ENCODE measurements at places on chromosomes 5 and 9.

DNA sequence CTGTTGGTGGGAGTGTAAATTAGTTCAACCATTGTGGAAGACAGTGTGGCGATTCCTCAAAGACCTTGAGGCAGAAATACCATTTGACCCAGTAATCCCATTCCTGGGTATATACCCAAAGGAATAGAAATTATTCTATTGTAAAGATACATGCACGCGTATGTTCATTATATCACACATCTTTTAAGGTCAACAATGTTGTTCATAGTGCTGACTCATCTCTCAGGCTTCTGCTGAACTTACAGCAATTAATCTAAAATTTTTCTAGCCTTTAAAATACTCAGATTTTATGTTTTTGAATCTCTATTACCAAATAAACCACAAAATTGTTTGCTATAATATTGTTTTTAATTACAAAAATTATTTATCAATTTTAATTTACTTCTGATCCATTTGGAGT, 38.8 kb upstream of the ZNF618 start:
- DNase-seq, result no peak

DNA sequence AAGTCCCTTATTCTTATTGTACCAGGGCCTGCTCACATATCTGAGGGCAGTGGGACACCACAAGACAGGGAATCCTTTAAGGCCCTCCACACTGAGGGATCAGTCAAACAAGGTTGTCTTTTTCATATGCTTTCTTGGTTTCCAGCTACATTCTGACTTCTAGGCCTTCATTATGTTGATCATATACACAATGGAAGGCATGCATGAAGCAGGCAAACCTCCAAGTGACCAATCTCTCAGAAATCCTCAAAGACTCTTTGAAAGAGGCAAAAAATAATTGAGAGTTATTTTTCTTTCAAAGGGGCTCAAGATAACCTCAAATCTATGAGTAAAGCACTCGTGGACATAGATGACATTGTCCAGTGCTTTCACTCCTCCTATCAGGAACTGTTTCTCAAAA, 1195.9 kb upstream of the ACO1 start:
- no peak for DNase-seq

DNA sequence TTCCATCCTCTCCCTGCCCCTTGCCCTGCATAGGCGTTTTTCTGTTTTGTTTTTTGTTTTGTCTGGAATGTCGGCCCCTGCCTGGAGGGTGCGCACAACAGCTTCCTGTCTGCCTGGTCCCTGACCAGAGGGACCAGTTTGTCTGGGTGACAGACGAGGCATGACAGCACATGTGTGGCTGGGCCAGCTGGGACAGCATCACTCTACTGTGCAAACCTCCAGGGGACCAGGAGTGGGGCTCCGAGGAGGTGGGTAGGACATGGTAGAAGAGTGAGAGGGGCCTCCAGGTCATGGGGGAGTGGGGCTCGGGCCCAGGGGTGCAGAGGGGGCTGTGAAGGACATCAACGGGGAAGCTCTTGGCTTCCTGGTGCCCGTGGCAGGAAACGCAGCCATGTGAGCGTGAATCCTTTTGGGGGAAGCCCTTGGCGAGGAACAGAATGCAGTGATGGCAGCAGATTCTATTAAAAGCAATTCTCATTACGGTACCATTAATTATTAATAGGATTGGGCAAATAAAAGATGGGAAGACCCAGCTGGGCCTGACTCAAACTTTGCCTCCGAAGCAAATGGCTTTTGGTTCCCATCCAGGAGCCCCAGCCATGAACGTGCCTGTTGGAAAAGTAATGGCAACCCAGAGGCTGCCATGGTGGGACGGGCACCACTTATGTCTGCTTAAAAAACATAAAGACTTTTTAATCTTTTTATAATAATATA, 184.4 kb upstream of the IER5L start:
- no peak for DNase-seq

GRCh38 chr5:180865981-180866695, 5.1 kb upstream of the ZFP62 start:
- DNase-seq, result no peak

GRCh38 chr5:32304622-32305021, 8.1 kb downstream of the MTMR12 start:
- no peak for DNase-seq

- DNase-seq, result no peak
Observed at GRCh38 chr5:35061211-35061770, 13.5 kb upstream of the AGXT2 start.
